ENCODE measurements at places on chromosomes 1 and 21.

DNA sequence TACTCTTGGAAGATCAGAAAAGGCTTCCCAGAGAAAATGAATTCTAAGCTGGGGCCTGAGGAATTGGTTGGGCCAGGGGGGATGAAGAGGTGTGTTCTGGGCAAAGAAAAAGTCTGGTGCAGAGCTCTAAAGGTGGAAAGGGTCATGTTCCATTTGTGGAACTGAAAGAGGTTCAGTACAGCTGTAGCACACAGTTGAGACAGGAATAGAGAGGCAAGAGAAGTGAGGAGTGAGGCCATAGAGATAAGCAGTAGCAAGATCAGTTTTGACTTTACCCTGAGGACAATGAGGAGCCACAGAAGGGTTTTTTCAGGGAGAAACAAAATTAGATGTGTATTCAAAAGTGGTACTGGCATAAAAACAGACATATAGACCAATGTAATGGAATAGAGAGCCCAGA, 30.3 kb upstream of the MUTYH start:
- DNase-seq, result no peak

- peak; percentile 98 for DNase-seq
Measured at GRCh38 chr1:235883261-235883927, 16.7 kb upstream of the LYST start.

DNA sequence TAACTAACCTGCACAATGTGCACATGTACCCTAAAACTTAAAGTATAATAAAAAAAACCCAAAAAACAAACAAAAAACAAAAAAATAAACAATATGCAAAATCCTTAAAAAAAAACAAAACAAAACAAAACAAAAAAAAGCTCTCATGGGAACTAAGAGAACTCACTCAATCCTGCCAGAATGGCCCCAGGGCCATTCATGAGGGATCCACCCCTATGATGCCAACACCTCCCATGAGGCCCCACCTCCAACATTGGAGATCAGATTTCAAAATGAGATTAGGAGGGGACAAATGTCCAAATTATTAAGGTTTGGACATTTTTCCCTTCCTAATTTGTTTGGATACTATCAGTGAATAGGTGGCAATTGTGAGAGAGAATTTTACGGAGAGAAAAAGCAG, 10.2 kb downstream of the CYP4B1 start:
- no peak for DNase-seq

- no peak for DNase-seq
Measured at GRCh38 chr1:19612530-19612929, 31.6 kb upstream of the NBL1 start.

DNA sequence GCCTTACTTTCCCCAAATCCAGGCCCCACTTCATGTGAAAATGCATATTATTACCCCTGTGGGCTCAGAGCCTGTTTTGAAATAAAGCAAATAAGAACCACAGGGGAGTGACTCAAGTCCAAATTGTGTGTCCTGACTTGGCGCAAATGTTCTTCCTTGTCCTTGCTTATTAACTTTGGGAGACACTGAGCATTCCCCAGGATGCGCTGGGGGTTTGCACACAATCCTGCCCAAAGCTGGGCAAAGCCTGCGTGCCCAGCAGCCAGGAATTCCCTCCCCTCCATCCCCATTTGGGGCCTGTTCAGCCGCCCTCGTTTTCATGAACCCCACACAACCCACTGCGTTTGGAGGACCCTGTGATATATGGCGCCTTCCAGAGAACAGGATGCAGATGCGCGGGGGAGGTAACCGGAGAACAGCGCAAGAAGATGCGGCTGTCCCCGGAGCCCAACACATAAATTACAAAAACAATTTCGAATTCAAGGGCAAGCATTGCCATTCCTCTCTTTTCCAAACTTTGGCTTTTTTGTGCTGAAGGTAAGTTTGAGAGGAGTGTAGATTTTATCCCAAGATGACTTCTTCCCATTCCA, 42.4 kb upstream of the CLDN14 start:
- no peak for DNase-seq

- no peak for DNase-seq
Measured at GRCh38 chr1:210025870-210026269, 87.9 kb downstream of the SYT14 start.

GRCh38 chr21:44681861-44682579, at the start of gene KRTAP12-1:
Gene KRTAP12-1, minus strand, starts transcription at chr21:44682163. Its CDS starts 40 bp downstream, at chr21:44682123.
- DNase-seq, result no peak

DNA sequence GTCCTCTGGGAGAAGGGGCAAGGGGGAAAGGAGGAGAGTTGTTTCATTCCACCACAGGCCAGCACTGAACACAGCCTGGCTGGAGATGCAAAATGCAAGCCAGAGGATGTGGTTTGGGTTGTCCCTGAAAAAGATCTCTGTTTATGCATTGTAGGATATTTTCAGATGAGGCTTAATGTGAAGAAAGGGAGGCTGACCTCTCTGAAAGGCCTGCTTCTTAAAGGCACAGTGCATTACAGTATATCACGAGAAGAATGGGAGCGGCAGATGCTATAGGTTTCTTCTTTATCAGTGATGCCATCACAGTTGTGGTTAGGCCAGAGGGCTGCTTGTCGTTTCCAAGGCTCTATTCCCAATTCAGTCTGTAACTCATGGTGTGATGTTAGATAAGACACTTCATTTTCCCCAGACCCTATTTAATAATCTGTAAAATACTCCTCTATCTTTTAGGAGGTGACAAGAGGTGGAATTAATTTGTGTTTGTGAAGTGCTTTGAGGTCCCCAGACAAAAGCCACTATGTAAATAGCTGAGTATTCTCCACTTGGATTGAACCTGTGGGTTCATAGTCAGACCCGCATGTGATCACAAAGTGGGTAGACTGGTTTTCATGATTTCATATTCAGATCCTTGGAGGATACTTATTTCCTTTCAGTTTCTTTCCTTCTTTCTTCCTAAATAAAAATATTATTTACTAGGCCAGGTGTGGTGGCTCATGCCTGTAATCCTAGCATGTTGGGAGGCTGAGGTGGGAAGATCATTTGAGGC, 76.5 kb upstream of the WDR26 start:
- peak; percentile 83 for DNase-seq

DNA sequence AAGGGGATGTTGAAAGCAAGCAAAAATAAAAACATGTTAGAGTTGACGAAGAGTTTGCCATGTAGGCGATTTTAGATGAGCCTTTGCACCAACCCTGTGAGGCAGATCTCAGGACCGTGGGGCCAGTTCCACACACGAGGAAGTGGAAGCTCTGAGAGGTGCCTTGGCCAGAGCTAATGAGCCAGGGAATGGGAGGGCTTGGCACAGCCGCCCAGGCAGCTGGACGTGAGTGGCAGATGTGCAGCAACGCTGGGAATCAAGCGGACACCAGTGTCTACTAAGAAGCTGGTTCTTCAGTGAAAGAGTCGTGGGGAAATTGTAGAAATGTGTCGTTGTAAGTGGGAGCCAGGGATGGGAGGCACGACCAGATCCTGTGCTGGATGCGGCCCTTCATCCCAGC, 58.9 kb upstream of the COL6A1 start:
- no peak for DNase-seq

DNA sequence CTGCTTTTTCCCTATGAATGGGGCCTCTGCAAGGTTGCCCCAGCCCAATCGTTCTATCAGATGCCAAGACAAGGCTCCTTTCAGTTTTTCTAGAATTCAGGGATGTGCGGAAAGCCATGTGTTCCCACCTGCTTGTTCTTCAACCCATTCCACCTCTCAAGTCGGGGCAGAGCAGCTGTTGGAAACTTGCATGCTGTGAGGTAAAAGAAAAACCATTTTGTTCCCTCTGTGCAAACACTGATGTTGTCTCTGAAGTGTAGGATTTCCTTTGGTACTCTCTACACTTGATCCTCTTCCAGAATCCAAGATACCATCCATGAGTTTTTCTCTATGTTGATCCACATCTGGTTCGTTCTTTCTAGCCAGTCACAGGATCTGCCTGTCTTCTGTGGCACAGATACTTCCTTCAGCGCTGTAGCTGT, 7.3 kb downstream of the IER5 start:
- DNase-seq, result no peak

- DNase-seq, result no peak
Measured at GRCh38 chr1:43482215-43482614, 28.5 kb upstream of the HYI start.

GRCh38 chr1:159775716-159776115, 5.0 kb upstream of the DUSP23 start:
- no peak for DNase-seq

DNA sequence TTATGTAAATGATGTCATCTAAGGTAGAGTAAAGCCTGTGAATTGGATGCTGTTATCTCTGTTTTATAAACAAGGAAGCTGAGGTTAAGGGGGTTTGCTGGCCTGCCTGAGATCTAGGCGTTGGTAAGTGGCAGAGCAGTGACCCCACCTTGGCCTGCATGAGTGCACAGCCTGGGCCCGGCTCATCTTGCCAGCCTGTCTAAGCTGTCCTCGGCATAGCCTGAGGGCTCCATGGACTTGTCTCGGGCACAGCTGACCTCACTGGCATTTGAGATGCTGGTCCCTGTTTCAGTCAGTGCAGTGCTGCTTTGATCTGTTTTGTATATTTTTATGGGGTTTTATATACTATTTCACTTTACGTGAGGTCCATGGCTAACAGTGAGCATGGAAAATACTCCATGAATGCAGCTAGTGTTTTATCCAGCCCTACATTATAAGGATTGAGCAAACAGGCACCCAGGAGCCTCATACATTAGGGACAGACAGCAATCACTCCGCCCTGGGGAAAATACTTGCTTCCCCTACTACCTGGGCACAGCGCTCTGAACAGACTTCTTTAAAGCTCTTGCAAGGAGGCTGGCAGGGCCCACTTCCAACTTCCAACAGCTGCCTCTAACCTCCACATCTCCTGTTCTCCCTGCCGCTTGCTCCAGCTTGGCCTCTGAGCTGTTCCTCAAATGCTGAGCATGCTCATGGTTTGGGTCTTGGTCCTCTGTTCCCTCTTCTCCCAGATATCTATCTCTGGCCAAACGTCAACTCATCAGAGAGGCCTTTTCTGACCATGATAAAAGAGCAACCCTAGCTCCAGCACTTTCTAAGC, 150.6 kb upstream of the HMGB4 start:
- DNase-seq, result no peak

DNA sequence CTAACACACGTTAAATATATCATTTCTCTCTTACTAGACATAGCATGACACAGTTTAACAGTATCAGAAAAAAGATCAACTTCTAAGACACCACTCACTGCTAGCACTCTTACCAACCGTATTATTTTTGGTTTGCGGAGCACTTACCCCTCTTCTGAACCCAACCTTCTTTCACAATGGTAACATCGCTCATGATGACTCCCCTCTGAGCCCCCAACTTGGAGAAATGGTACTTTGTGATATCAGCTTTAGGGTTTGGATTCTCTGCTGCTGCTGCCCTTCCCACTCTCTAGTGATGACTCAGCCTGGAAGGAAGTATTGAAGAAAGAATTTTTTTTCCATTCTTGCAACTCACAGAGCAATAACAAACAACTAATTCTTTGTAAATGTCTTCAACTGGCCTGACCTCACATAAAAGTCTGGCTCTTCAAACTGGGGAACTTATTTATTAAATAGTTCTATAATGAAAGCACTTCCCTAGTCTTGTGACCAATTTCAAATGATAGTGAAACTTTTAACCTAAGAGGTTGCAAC, 7.0 kb downstream of the AKT3 start:
- peak; percentile 56 for DNase-seq

DNA sequence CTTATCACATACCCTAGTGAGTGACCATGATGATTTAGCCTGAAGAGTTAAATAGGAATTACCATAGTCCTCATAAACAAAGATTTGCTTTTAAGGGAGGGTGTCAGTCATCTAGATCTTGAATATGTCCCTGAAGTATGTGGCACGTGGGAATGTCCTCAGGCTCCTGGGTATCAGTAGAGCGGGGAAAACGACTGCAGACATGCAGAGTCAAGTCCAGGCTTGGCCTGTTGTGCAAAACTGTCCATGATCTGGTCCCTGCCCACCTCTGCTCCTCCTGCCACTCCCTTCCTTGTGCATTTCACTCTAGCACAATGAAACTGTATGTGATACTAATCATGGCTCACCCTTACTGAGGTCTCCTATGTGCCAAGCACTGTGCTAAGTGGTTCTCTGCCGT, 12.9 kb downstream of the MOV10 start:
- DNase-seq, result no peak

GRCh38 chr1:155008015-155008941, 5.7 kb downstream of the ZBTB7B start:
- no peak for DNase-seq

GRCh38 chr21:34520281-34520680, 8.3 kb upstream of the KCNE1 start:
- no peak for DNase-seq

GRCh38 chr1:82227306-82228095, 426.8 kb downstream of the ADGRL2 start:
- DNase-seq, result peak; percentile 13

Data from H4 (cell line).